ENCODE measurements at places on chromosomes 6 and 20. TPM values are rescaled to one million over a fixed set of nuclear protein-coding genes. Genes with fewer than 3 reads are reported as not detected.

Gene VWA7
- 0.58 TPM for total RNA-seq

DNA sequence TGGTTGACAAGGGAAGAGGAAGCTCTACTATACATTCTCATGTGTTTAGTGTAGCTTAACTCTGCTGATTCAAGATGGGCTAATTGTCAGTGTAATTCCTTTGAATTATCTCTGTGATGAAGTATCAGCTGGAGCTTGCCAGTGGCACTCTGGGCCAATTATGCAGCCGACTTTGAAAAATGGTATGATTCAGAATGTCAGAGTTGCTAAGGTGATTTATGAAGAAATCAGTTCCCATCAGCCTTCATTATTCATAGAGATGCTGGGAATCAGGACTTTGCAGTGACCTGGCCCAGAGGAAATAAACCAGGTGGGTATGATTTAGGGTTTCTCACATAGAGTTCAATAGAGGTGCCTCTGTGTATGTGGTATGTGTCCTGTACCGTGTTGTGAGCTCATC lies 33.4 kb downstream of the KCNS1 start:
- H3K27me3 ChIP-seq = no peaks in the 10 kb centered on the region
- peaks cover 4% of the 10 kb centered on the region for H3K36me3 ChIP-seq
- no peak overlapping the region for H3K27ac ChIP-seq
- DNase-seq = no peak

- DNase-seq = no peak
- no peak overlapping the region for H3K27ac ChIP-seq
- no peaks in the 10 kb centered on the region for H3K27me3 ChIP-seq
Measured at GRCh38 chr6:109284675-109285074, 97.6 kb downstream of the CD164 start.

GRCh38 chr6:10256113-10256690 lies 158.7 kb downstream of the TFAP2A start:
- H3K27ac ChIP-seq = no peak overlapping the region
- no peaks in the 10 kb centered on the region for H3K27me3 ChIP-seq
- no peak overlapping the region for H3K4me3 ChIP-seq
- no peaks in the 10 kb centered on the region for H3K36me3 ChIP-seq
- DNase-seq = no peak

DNA sequence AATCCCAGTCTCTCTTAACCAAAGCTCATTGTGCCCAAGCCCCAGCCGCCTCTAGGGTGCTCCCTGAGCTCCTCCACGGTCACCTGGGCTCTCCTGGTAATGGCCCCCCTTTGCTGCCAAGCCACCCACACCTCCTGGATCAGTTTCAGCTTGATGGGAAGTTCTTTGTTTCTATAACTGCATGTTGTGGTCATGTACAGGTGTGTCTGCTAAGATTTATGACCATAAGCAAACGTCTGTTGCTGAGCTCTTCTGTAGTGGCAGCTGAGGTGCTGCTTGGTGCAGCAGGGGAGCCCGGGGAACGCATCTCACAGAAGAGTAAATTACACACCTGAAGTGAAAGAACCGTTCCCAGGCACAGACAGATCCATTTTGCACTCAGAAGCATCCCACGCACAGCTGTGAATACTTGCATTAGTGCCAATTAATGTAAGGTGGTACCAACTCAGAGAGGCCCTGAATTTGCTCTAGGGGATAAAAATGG lies 194.6 kb upstream of the ARID1B start:
- H3K4me1 ChIP-seq = no peaks in the 10 kb centered on the region
- no peak overlapping the region for H3K4me3 ChIP-seq
- H3K36me3 ChIP-seq = no peaks in the 10 kb centered on the region
- DNase-seq = no peak
- H3K27me3 ChIP-seq = no peaks in the 10 kb centered on the region
- no peak overlapping the region for H3K27ac ChIP-seq

GRCh38 chr20:44221368-44221954 lies 10.9 kb upstream of the OSER1 start:
- no peaks in the 10 kb centered on the region for H3K27me3 ChIP-seq
- H3K36me3 ChIP-seq = peaks cover 2% of the 10 kb centered on the region
- H3K27ac ChIP-seq = no peak overlapping the region
- H3K4me3 ChIP-seq = no peak overlapping the region
